Transverse colon (tissue), 4 donors: ENCODE measurements at places on chromosomes 1 and 21.

DNA sequence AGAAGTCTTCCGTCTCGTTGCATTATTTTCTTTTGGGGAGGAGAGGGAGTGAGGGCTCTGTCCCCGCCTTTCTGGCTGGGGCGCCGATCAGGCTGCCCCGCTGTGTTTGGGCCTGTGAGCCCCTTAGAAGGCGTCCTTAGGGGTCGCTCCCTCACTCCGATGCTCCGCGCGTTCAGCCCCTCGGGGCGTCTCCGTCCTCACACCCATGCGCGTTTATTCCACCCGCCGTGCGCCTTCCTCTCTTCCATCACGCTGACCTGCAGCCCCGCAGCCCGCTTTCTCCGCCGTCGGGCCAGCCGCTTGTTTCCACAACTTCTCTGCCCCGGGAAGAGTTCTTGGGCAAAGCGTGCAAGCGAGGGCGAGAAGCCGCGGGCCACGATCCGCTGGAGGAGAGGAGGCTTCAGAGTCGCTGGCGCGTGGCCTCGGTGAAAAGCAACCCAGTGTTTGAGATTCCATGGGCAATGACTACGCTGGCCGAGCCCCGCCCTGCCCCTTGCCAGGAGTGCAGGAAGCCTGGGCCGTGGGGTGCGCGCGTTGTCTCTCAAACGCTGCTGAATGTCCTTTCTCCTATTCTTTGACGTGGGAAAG is 27.7 kb downstream of the TRIM11 start:
- peak; percentile 22 for DNase-seq

GRCh38 chr1:150102986-150103385 is 35.4 kb downstream of the VPS45 start:
- DNase-seq, result no peak

DNA sequence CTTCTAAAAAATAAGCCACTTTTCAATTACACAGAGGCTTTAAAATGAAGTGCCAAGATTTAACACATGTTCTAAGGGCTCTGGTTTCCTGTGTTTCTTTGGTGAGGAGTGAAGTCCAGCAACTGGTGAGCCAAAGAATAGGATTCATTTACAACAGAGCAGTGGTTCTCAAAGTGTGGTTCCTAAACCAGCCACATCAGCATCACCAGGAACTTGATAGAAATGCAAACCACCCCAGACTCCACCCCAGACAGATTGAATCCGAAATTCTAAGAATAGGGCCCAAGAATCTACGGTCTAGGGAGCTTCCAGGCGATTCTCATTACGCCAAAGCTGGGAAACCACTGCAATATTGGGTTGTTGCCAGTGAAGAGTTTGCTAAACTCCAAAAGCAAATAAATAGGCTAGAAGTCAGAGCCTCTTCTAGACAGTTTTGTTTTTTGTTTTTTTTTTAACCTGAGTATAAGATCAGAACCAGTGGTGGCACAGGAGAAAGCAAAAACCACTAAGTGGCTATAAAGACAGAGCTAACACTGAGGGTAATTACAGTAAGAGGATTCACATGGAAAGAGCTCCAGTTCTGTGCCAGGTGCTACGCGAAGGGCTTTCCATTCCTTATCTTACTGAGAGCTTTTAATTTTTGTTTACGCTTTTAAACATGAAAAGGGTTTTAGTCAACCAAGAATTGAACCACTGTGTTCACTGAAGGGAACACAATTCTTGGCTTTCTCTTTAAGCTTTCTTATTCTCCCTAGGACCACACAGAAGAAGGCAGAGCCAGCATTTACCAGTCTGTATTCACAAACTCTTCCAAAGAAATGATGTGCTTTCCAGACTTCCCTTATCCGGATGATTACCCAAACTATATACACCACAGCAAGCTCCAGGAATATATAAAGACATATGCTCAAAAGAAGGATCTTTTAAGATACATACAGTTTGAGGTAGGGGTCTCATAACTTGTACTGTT is 42.4 kb upstream of the FMO2 start:
- peak; percentile 13 for DNase-seq

GRCh38 chr1:998995-999724 is 737 bp downstream of the HES4 start:
- no peak for DNase-seq

- no peak for DNase-seq
These were observed 113.4 kb downstream of the ZBTB18 start for GRCh38 chr1:244164511-244164890.

GRCh38 chr1:59104191-59104760 is 192.6 kb upstream of the FGGY start:
- DNase-seq, result no peak

DNA sequence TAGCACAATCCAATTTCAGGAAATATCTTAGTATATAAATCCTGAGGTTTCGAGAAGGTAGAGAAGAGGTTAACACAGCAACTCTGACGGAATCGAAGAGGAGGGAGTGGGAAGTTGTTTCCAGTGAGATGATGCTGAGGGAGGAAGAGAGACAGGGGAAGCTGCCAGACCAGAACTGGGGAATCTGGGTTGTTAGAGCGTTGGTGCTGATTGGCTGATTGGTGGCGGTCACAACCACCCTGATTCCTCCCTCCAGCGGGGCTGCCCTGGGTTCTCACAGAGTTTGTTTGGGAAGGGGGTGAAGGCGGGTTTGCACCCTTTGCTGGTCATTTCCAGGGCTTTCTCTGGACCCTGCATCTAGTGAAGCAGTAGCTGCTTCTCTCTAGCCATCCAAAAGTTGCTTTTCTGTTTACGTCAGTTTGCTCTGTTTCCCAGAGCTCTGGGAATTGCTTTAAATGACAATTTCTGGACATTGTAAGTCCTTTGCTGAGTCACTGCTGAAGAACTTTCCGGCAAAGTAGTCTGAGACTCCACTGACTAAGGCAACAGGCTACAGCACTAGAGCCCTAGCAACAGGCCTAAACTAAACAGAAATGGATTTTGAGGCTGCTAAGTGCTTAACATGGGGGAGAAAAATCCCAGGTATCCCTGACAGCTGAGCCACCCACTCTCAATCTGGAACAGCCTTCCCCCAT is 90.1 kb downstream of the TENT5C start:
- no peak for DNase-seq

DNA sequence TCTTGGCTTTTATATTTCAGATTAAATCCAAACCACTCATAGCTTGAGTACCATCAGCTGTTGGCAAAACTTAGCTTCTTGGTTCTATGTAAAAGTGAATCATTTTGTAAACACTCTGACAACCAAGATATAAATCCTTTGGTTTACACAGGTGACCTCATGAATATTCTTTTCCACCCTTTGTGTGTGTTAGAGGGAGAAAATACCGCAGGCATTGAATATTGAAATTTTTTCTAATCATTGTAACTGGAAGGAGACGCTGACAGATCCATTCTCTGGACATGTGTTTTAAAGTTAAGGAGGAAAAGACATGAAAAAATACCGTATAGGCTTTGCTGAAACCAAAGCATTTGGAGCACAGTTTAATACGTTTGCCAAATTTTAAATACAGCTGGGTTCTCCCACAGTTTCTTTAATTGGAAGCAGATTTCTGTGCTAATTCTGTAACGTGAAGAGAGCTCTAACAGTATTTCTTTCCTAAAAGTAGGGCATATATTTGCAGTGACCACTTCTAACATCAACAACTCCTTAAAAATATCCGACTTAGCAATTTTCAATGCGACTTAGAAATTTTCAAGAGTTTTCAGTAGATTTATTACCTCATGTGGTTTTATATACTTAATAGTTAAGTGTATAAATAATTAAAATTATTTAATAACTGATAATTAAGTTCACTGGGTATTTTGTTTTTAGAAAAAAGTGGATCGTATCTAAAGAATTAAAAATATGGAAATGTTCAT is 388.2 kb downstream of the USP25 start:
- DNase-seq, result no peak

DNA sequence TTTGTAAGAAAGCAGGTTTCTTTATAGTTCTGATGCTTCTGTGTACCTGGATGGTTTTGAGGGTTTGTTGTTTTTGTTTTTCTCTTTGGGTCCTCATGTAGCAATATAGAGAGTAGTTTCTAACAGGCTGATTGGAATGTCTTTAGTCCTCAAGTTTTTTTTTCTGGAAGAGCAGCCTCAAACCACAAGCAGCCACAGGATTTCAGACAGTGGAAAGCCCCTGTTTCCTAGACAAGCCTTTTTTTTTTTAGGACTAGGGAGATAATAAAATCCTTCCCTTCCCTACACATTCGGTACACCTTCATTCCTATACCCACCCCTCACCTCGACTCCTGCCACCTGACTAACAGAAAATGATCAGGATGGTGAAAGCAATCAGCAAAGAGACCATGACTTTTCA is 47.6 kb downstream of the ACP6 start:
- no peak for DNase-seq

DNA sequence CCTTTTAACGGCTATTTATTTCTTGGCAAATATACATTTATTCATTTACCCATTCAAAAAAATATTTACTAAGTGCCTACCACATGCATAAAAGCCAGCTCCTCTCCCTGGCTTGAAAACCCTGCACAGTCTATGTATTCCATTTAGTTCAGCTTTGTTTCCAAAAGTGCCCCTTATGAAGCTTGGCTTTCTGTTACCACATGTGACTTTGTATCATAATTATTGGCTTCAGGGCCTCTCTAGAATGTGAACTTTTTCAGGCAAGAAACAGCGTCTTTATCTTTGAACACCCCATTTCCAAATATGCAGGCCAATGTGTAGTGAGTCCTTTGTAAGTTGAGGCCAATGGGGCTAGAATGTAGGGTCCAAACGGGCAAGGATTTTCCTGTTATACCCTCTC is 69.4 kb downstream of the CACHD1 start:
- DNase-seq, result no peak

DNA sequence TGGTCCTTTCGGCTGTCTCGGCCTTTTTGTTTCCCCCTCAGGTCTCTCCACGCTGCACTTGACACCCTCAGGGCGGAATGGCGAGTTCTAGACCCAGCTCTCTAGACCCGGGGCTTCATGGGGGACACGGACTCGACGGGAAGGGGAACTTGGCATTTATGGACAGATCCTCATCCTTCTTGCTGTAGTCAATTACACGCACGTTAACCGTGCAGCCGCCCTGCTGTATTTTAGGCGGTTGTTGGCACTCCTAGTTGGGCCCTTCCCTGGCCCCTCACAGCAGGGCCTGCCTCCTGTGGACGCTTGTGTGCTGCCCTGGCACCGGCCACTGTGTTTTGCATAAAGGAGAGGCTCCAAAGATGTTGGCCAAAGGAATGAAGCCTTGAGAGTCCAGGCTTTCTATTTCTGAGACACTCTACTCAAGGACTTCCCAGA is 558 bp upstream of the BTG3 start:
- DNase-seq, result peak; percentile 34

DNA sequence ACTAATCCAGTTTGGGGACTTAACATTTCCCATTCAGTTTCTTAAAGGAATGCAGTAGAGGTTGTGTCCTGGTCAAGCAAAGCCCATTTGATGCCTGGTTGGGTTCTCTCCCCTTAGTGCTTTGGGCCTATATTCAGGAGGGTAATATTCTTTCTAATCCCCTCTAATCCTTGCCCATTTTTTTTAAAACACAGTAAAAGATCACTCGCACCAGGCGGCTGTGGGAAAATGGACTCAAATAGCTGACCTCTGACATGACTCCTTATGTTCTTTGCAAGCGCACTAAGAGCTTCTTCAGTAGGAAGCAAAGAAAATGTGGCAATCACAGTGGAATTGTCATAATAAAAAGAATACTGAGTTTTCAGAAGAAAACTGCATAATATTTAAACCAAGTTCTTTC is 49.9 kb downstream of the WNT2B start:
- no peak for DNase-seq

- no peak for DNase-seq
These were observed 49.5 kb upstream of the IFFO2 start for GRCh38 chr1:19006000-19006399.

- no peak for DNase-seq
These were observed 17.7 kb upstream of the GFI1 start for GRCh38 chr1:92504291-92505014.

- DNase-seq, result no peak
These were observed 76.9 kb upstream of the HAO2 start for GRCh38 chr1:119291611-119292206.

- DNase-seq, result no peak
These were observed 107.4 kb upstream of the ADAR start for GRCh38 chr1:154715385-154715784.

- no peak for DNase-seq
These were observed 16.0 kb upstream of the LRRC7 start for GRCh38 chr1:69551476-69552324.

DNA sequence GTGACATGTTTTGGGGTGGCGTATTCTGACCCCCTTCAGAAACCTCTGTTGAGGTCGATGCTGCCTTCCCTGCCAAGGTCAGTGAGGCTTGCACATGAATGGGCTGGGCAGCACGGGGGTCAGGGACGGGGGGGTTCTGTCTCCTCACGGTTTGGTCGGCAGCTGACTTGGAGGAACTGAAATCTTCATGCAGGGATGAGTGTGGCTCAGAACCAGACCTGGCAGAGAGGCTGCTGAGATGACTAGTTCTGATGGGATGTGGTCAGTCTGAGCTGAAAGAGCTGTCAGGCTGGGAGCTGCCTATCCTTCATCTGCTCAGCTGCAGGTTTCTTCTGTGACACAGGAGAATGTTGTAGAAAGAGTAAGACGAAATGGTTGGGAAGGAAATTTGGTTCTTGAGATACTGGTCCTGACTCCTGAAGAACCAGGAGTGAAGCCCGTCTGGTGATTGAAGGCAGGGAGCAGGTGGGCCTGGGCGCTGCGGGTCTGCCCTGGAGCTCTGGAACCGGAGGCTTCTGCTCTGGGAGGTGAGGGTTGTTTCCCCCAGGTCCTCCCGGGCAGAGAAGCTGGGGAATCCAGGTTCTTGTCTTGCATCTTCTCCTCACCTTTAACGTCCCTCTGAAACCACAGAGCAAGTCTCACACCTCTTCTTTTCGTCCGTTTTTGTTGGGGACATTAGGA is 3.3 kb downstream of the SLX9 start:
- no peak for DNase-seq

DNA sequence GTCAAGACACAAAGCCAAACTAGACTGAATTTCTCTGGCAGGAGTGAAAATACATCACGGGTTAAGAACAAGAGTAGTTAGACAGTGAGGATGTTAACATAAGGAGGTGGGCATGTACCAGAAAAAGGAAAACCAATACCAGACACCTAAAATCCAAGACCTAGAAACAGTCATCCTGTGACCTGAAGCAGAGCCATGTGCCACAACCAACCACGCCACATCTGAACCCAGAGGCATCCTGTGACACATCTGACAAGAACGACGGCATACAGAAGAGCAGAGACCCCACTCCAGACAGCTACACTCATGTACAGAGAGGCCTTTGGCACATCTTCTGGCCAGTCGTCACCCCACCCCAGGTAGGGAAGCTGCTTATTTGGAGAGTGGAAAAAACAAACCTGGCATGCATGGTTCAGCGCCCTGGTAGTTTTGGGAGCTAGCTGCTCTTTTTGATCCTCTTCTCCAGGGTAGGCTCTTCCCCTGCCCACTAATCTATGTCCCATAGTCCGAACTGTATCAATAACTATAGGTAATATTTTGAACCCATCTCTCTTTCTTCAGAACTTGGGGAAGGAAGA is 72.1 kb downstream of the SLC45A1 start:
- DNase-seq, result no peak

- DNase-seq, result no peak
These were observed 40.4 kb downstream of the TENT5C start for GRCh38 chr1:117646007-117646811.
